ENCODE measurements at places on chromosomes 2 and 18.

DNA sequence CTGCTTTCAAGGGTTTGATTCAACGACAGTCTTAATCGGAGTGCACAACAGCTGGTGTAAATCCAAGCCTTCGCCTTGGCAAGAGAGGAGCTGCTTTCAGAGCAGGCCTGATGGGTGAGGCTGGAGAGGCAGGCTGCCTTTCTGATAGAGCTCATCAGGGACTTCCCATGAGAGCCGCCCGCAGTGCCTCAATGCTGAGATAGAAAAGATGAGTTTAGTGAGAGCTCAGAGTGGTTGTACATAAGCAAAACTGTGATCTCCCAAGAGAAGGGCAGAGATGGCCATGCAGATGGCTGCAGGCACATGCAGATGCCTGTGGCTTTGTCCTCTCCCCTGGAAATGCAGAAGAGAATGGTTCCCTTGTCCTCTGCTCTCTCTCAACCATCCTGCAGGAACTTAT lies 122.1 kb downstream of the ARL4C start:
- DNase-seq, result no peak

GRCh38 chr2:98348066-98348561 lies 1.9 kb downstream of the CNGA3 start:
- DNase-seq, result no peak

DNA sequence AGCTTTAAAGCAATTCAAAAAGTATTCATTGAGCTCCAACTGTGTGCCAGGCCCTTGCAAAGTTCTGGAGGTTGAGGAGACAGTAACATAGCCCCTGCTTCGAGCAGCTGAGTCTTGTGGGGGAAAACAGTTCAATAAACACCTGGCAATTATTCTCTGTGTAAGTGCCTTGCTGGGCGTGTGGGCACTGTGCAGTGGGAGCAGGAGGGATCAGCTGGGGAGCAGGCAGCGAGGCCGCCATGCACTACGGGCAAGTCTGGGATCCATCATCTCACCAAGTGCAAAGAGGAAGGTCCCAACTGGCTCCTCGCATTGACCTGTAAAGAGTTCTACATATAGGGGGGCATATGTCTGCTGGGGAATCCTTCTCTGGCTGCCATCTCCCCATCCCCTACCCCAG lies 342.2 kb upstream of the HS6ST1 start:
- no peak for DNase-seq

DNA sequence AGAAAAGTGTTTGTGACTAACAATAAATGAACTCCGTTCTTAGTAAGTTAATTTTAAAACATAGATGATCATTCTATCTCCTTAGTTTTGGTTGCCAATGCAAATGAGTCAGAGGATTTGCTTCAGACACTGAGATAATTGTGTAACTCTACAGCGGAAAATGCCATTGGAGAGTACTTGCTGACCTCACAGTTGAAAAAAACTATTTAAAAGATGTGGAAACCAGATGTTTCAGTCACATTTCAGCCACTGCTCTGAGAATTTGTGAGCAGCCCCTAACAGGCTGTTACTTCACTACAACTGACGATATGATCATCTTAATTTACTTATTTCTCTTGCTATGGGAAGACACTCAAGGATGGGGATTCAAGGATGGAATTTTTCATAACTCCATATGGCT lies at the start of gene TNFAIP6:
TNFAIP6 (plus strand) TSS at position 234 of the 400 bp plus-strand sequence; CDS start at position 309, 75 bp downstream.
- DNase-seq, result no peak

DNA sequence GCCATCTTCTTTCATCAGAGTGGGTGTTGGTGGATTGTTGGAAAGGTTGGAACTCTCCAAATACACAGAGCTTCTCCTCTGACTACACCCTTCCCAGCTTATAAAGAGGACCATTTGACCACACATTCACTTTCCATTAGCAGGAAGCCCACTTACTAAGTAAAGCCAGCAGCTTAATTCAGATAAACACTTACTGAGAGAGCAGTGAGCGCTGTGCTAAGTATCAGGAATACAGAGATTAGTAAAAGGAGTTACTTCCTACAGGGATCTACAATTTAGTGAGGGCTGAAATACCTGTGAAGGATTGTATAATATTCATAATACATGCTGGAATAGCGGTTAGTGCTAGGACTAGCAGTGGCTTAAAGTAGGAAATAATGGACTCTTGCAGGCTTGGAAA lies 343.0 kb downstream of the NYAP2 start:
- no peak for DNase-seq

GRCh38 chr2:58098254-58099095 lies 51.9 kb downstream of the VRK2 start:
- DNase-seq, result no peak

DNA sequence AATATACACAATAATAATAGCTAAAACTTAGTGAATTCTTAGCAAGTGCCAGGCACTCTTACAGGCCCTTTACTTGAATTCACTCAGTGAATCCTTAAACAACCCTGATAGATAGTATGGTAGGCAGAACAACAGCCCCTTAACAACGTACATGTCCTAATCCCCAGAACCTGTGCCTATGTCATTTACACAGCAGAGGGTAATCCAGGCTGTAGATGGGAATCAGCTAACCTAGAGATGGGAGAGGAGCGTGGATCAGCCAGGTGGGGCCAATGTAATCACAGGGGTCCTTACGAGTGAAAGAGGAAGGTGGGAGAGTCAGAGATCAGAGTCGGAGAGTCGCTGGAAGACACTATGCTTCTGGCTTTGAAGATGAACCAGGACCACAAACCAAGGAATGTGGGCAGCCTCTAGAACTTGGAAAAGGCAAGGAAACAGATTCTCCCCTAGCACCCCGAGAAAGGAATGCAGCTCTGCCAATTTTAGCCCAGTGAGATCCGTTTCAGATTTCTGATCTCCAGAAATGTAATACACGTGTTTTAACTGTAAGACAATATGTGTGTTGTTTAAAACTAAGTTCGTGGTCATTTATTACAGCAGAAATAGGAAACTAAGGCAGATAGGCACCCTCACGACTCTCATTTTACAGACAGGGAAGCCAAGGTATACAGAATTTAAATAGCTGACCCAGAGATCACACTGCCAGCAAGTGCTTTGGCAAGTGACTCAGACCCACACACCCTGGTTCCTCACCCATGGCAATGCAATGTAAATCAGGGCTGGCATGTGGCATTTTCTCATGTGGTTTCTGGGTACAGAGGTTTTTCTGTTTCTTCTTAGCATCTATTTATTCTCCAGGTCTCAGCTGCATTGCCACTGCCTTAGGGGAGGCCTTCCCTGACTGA lies 68.9 kb downstream of the DOCK10 start:
- no peak for DNase-seq

GRCh38 chr2:195595825-195596224 lies 61.2 kb upstream of the SLC39A10 start:
- DNase-seq, result no peak

DNA sequence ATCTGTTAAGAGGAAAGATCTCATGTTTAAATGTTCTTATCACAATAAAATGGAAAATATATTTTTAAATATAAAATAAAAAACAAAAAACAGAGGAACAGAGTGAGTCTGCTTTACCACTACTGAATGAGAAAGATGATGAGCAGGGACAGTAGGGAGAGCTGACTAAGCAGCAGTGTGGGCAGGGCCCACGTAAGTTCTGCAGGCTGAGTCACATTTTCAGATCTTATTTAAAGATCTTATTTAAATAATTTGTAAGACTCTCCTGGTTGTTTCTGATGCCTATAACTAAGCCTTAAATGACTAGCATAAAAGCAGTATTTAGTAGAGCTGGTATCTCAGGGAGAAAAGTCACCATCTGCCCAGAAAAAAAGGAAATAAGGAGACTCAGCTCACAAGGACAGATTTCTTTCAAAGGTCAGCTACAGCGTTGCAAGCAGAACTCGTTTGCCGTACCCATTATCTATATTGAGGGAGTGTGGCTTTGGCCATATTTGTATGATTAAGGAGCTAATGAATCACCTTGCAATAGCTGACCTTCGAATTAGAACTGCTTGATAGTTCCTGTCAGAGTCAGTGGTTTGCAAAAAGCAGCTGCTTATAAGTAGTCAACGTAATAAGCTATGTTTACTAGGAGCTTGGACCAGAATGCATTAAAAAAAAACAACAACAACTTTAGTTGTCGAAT lies 322.1 kb upstream of the CHAC2 start:
- DNase-seq, result no peak

DNA sequence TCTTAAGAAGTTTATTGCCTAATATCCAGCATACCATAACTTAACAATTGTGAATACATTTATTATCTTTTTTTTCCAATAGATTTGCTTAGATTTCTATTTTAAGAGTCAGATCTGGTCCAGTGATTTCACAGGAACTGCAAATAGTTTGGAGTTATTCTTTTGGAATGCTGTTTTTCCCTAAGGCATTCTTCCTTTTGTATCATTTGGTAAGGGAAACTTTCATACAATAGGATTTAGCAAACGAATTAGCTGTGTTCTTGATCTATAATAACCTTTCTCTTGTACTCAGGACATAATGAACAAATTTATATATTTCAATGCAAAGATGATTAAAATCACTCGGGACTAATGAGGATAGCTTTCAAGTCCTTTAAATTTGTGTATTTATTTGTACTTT lies 201.6 kb downstream of the ERBB4 start:
- DNase-seq, result no peak

DNA sequence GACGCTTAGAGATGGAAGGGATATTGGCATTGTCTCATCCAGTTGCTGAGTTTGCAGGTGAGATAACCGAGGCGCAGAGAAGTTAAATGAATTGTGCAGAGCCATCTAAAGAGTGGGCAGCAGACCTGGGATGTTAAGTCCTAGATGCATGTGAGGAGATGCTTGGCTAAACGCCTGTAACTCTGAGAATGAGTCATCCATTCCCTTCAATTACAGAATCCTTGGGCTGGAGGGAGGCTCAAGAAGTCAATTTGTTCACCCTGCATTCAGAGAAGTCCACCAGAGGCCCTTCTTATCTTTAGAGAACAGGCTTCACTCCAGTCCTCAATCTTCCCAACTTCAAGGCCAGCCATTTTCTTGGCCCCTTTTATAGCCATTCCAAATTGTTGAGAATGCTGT lies 1.6 kb downstream of the EHD3 start:
- DNase-seq, result peak; percentile 14

GRCh38 chr2:240810199-240810598 lies 9.8 kb downstream of the KIF1A start:
- no peak for DNase-seq

DNA sequence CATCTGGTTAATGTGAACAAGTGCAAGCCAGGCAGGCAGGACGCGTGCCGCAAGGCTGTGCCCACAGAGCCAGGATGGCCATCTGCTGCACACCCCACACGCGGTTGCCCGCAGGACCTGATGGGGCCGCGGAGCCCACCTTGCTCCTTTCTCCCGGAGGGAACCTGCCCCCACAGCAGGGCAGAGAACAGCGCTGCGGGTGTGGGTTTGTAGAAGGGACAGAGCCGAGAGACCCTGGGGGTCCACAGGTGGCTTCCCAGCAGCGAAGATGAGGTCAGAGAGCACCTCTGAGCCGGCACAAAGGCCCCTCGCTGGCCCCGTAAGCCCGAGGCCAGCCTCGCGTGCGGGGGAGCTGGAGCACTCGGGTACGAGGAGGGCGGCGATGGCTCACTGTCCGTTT lies 460.8 kb upstream of the SALL3 start:
- DNase-seq, result no peak

DNA sequence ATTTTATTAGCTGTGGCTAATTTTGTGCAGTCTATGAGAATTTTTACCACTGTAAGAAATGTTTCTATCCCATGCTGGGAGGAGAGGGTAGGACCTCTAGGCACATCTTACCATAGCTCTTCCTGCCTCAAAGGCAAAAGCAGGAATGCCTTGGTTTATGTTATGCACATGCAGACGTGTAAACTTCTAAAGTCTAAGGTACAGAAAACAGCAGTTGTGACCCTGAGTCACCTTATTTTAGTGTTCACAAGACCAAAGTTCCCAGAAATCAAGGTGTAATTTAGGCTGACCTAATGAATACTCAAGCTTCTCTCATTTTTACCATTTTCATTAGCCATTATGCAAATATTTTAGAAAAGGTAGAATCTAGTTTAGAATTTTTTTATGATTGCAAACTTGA lies 15.4 kb upstream of the WIPF1 start:
- DNase-seq, result no peak

DNA sequence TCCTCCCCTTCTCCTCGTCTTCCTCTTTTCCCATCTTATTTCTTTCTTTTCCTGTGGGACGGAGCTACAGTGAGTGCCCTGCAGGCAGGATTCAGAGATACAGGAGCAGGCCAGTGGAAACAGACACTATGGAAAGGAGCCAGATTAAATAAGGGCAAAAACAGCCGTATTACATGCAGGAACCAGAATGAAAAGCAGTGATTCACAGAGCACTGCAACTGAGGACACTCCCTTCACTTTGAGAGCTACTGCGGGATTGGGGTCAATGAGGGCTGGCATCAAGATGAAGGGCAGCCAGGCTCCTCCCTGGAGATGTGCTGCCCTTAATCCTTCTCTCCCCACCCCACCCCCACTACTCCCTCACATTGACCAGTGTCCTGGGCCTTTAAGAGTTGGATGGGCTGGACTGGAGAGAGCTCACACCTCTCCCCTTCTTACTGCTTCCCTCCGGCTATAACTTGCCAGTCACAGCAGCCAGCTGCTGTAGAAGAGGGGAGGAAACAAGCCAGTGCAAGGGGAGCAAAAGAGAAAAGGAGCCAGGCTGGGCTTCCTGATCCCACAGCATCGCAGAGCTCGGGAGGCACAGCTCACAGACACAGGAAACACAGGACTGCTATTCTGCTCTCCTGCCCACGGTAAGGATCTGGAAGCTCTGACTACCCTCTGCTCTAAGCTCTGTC lies at the start of gene PLCD4:
PLCD4 (plus strand) TSS at position 464 of the 680 bp plus-strand sequence. CDS start 7,841 bp downstream, outside the sequence.
- peak; percentile 67 for DNase-seq

GRCh38 chr18:9933865-9934264 lies 20.0 kb downstream of the VAPA start:
- DNase-seq, result no peak

- DNase-seq, result no peak
These were observed 1.4 kb upstream of the FAM110C start for GRCh38 chr2:47737-48136.

Data from T1000 (cell line).